GM13977 (cell line): ENCODE measurements at places on chromosomes 11 and 22.

GRCh38 chr11:9081153-9081552 lies 10.2 kb downstream of the SCUBE2 start:
- no peak for DNase-seq

DNA sequence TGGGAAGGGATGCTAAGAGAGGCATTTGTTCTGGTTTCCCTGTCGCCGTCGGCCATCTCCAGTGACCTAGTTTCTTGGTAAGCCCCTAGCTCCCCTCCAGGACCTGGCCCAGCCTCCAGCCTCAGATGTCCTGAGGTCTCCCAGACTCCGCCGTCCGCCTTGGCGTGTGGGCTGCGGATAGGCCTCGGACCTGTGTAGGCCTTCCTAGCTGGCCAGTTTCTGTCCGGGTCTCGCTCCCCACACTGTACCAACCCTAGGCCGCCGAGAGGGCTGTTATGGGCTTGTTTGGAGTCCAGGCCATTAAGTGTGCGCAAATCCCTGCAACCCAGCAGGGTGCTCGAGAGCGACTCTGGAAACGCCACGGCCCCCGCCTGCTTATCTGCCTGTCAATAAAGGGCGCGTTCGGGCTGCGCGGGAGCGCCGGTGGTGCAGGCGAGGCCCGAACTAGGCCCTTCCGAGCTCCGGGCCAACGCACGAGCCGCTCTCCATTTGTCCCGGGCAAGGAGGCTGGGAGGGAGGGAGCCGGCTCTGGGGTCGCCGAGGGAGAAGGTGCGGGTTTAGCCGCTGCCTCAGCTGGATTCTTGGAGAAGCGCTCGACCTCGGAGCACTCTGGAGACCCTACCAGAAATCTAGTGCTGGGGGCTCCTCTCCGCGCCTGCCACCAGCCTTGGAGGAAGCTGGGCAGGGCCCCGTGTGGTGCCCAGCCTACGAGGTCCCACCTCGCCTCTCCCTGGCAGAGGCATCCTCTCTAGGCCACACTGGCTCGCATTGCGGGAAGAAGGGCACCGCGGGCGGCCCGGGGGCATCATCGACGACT lies 8.7 kb upstream of the PAX6 start:
- peak; percentile 33 for DNase-seq

GRCh38 chr11:68524681-68525080 lies 64.1 kb downstream of the PPP6R3 start:
- DNase-seq = no peak

DNA sequence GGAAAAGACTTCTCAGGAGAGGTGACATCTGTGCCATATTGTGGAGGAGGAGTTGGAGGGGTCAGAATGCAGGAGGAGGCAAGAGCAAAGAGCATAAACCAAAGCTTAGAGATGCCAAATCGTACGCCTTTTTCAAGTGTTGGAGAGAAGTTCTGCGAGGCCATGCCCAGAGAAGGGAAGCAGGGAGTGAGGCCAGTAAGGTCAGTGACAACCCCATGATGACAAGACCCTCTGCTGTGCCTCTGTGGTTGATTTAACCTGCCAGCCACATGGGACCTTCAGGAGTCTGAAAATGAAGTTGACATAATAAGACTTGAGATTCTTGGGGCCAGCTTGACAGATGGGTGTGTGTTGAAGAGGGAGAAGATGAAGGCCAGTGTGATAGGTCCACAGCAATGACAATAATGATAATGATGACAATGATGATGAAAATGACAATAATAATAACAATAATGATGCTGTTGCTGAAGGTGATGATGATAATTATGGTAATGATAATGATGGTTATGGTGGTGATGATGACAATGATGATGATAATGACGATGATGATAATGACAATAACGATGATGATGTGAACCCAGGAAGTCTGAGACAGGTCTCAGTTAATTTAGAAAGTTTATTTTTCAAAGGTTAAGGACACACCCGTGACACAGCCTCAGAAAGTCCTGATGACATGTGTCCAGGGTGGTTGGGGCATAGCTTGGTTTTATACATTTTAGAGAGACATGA lies 152.6 kb upstream of the B3GAT1 start:
- DNase-seq = no peak

DNA sequence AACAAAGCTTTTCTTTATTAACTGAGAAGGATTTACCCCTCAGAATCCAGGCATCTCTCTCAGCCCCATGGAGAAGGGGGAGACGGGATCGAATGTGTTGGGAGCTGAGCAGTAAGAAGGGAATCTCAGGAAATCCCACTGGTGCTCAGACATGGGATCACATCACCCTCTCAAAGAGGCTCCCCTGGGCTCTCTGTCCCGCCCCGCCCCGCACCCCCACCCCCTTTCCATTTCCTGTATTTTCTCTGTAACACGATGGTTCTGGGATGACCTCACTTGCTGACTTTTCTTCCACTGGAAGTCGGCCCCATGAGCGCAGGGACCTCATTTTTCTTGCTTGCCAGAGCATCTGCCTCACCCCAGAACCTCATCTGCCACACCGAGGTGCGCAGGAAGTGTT lies 100.0 kb downstream of the RPS6KA4 start:
- DNase-seq = no peak

DNA sequence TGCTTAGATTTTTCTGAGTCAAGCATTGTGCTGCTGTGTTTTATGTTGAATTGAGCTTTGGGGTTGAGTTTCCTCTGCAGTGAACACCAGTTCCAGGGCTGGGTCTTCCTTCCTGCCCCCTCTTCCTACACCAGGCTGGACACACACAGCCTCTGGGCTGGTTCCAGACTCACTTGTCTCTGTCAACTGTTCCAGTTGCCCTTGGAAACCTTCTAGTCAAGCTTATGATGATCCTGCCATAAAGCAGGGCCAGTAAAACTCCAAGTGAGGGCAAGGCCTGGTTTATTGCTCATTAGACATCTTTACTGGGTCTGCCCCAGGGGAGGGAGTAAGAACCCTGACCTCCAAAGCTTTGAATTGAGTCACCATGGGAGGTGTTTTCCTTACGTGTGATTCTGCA lies 61.1 kb downstream of the KIAA1671 start:
- no peak for DNase-seq

- no peak for DNase-seq
Measured at GRCh38 chr22:46827136-46827780, 64.8 kb downstream of the TBC1D22A start.

DNA sequence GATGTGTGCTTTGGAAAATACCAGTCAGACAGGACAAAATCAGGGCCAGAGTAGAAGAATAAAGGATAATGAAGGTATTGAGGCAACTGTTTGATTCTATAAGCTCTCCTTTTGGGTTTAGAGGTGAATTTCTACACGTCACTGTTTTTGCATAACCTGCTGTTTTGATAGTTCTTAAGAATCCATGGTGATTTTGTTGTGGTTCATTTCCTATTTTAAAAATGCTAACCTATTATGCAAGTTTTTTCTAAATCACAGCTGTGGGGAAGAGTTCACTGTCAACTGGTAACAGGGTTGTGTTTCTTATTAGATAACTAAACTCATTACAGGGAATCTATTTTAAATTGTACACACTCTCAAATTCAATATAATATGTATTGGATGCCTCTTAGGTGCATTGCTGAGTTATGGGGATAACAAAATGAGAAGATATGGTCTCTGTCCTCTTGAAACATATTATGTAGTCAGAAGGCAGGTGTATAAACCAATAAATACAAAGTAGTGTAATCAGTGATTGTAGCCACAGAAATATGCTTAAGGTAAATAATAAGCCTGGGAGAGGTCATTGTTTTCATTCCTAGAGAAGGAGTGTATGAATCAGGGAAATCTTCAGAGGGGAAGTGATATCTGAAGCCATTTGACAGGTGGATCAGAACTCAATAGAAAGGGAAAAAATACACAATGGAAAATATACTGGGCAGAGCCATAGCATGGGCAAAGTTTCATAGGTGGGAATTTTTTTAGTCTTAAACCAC lies 192.5 kb downstream of the FAT3 start:
- DNase-seq = no peak

DNA sequence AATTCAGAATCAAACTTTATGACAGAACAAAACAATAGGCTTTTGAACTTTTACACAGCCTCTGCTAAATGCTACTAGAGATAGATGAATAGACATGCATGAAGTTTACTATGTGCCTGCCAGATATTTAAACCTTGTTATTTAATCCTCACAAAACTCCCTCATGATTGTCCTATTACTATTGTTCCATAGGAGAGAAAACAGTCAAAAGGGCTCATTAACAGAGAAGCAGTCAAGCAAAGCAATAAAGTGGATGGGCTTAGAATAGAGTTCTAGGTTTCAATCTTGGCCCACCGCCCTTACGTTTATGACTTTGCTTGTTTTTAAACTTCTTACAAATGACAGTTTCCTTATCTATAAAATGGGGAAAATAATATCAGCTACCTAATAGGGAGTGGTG lies 12.9 kb downstream of the CWC15 start:
- no peak for DNase-seq

DNA sequence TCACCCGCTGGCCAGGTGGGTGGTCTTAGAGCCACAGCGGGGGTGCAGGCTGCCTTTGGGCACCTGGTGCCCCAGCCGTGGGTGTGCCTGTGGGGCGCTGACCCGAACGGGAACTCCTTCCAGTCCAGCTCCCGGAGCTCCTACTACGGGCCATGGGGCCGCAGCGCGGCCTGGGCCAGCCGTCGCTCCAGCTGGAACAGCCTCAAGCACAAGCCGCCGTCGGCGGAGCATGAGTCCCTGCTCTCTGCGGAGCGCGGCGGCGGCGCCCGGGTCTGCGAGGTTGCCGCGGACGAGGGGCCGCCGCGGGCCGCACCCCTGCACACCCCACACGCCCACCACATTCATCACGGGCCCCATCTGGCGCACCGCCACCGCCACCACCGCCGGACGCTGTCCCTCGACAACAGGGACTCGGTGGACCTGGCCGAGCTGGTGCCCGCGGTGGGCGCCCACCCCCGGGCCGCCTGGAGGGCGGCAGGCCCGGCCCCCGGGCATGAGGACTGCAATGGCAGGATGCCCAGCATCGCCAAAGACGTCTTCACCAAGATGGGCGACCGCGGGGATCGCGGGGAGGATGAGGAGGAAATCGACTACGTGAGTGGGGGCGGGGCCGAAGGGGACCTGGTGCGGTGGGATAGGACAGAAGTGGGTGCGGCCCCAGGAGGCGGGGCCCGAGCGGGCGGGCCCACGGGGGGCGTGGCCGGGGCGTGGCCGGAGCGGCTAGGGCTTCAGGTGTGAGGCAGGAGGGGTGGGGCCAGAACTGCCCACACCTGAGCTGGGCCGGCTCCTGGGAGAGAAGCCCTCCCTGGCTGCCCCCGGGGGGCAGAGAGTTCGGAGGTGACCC lies 91.5 kb downstream of the CACNA1I start:
- DNase-seq = peak; percentile 61

DNA sequence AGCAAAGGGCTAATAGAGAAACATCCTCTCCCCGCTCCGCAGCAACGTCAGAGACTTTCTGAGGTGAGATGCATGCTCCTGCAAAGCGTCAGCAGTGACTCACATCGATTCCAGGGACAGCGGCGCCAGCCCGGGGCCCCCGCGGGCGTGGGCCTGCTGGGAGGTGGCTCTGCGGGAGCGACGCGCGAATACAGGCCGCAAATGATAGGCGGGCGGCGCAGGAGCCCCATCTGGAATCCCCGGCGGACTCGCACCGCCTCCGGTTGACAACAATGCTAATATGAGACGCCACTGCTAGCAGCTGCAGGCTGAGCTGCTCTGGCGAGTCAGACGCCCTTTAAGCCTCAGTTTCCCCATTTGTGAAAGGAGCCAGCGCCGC lies 557 bp downstream of the RANGAP1 start:
- DNase-seq = peak; percentile 79

DNA sequence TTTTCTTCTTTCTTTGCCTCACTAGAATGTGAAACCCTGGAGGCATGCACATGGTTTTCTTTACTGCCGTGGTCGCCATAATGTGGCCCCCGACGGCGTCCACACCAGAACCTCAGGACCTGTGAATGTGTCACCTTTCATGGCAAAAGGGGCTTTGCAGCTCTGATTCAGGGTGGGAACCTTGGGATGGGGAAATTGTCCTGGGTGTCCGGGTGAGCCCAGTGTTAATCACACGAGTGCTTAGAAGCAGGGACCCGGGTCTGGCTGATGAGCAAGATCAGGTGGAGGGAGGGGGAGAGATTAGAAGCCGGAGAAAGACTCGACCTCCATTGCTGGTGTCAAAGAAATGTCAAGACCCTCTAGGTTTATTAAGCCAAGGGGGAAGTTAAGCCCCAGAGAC lies 74.7 kb upstream of the SHISAL1 start:
- no peak for DNase-seq

DNA sequence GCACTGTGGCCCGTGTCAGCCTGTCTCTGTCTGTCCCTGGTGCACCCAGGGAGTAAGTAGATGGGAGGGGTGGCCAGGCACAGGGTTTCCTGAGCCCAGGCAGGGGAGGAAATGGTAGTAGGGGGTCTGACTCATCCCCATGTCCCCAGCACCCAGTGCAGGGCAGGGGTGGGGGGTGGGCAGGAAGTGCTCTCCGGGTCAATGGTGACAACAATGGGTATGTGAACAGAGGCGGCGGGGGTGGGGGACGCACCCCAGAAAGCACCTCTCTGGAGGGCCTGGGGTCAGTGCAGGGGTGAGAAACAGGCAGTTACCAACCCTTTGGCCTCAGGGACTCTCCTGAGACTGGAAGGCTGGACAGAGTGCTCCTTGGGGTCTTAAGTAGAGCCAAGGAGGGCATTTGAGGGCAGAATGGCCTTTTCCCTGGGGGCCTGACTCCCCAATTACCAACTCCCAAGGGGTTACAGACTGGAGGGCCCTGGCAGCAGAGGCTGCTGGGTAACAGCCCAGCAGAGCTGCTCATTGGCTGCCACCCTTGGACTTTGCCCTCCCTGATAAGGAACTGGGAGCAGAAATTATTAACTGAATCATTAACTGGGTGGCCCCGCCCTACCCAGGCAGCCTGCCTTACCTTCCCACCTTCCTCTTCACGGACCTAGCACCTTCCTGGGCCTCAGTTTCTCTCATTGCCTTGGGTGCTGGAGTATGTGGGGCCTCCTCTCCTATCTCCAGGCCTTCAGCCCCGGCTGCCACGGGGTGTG lies 4.2 kb downstream of the MYRF start:
- DNase-seq = peak; percentile 87

DNA sequence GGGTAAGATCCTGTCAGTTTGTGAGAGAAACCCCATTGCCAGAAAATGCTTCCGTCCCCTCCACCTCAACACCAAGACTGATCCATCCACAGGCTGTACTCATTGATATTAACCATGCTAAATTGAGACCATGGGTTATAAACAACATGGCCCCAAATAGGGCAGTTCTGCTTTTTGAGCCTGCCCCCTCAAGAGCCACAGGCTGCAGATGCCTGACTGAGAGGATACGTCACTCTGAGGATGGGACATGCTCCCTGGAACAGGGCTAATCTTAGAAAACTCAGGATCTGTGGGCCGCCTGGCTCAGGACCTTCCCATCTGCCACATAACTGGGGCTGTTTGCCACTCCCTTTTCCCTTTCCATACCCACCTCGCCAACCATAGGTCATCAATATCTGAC lies 99.8 kb downstream of the MICAL2 start:
- DNase-seq = no peak
